ENCODE measurements at places on chromosomes 12 and 14.
A peak's percentile ranks its signal among the peaks of the same experiment; 100 is the strongest.

GRCh38 chr12:111596985-111597830, 1.9 kb downstream of the ATXN2 start:
- DNase-seq = peak; percentile 40

DNA sequence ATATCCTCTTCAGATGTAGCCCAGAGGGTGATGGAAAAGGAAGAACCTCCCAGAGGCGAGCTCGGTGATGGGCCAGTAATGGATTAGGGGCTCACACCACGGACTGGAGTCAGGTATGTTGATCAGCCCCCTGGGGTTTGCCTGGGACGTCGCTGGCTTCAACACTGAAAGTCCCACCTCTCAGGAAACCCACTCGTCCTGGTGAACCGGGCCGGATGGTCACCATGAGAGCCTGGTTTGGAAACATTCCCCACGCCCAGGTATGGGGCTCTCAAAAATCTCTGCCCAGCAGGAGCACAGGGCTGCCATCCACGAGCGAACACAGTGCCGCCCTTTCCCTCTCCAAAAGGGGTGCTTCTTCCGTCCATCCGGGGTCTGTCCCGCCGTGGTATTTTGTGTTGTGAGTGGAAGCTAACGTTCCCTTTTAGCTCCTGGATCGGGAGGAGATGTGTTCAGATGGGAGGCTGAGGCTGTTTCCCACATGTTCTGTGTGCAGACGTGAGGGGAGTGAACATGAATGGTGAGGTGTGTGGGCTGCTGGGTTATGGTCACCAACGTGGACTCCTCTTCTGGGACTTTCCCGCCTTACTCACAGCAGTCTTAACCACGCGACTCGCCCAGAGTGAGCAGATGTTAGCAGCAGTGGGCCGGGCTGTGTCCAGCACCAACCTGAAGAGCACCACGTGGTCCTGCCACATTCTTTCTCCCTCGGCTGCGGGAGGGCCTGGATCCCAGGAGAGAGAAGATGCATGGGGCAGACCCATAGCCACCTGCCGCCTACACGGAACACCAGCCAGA, 139.2 kb downstream of the KIF26A start:
- no peak for DNase-seq

DNA sequence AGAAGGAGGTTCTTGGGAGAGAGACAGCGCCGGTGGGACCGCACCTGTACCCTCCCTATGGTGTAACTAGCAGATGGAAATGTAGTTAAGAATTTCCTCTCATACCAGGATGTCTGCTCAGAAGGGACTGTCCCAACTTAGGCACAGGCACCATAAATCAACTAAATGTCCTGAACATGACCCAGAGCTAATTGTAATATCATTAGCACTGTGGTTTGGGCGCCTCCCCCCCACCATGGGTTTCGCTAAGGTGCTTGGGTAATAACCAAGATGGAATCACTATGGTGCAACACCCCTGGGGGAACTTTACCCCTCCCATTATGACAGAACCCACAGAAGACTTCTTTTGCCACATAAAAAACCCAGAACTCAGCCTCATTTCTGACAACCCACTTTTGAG, 15.9 kb downstream of the ZNF641 start:
- DNase-seq = no peak

DNA sequence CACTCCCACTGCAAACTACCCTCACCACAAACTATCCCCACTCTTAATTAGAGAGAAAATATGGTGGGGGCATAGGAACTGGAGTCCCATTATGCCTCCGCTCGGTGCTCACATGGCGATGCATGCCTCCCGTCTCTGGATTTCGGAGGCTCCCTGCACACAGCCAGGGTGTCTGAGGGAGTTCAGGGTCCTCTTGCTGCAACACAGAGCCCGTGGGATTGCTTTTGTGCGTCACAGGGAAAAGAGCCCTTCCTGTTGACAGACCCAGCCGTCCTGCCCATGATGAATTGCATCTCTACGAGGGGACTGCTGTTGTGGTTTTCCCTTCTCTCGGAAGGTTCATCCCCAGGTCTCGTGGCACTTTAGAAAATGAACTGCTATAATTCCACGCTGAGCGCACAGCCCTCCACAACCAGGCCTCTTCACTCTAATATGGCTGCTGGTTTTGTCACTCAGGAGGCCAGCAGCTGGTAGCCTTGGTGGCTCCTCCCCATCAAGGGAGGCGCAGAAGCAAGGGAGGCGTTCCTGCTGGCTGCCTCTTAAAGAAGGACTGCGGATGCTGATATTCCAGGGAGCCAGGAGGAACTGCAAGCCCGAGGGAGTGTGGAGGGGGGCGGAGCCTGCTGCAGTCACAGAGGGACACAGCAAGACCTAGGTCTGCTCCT, 158.0 kb downstream of the KCNA5 start:
- DNase-seq = peak; percentile 83
